ENCODE measurements at places on chromosomes 3 and 15. TPM values are rescaled to one million over a fixed set of nuclear protein-coding genes. Genes with fewer than 3 reads are reported as not detected.

GRCh38 chr3:59608356-59608755, 558.5 kb upstream of the CFAP20DC start:
- no peaks in the 10 kb centered on the region for H3K4me1 ChIP-seq
- DNase-seq, result no peak
- H3K36me3 ChIP-seq, result no peaks in the 10 kb centered on the region
- no peaks in the 10 kb centered on the region for H3K27me3 ChIP-seq
- H3K4me3 ChIP-seq, result no peak overlapping the region

DNA sequence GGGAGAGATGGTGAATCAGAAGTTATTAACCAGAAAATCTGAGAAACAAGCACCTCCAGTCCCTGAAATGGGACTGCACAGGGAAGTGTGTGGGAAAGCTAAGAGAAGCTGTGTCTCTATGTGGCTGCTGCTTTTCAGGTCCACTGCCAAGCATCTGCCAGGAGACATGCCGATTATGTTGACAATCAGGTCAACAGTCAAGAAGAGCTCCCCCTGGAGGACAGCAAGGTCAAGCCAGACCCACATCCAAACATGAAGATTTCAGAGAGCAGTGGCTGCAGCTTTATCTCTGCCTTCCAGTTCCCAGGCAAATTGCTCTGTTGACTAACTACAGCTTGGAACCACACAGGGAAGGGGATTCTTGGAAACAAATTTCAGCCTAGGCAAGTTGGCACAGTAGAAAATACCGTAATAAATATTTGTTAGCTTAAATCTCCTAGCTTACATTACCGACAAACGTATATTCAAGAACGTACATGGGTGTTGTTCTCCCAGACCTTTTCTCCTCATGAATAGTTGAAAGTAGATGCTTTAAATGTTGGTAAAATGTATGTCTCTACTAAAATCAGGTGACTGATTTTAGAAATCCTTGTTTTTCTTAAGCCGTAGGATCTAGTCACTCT, 394.5 kb upstream of the RARB start:
- H3K27me3 ChIP-seq, result peaks cover 3% of the 10 kb centered on the region
- H3K4me1 ChIP-seq, result no peaks in the 10 kb centered on the region
- H3K4me3 ChIP-seq, result no peak overlapping the region
- no peaks in the 10 kb centered on the region for H3K36me3 ChIP-seq
- no peak overlapping the region for H3K27ac ChIP-seq

GRCh38 chr15:46365572-46365971, 730.7 kb downstream of the SQOR start:
- H3K4me1 ChIP-seq, result no peaks in the 10 kb centered on the region
- DNase-seq, result peak; percentile 17
- no peak overlapping the region for H3K27ac ChIP-seq
- no peak overlapping the region for H3K4me3 ChIP-seq
- H3K36me3 ChIP-seq, result no peaks in the 10 kb centered on the region

DNA sequence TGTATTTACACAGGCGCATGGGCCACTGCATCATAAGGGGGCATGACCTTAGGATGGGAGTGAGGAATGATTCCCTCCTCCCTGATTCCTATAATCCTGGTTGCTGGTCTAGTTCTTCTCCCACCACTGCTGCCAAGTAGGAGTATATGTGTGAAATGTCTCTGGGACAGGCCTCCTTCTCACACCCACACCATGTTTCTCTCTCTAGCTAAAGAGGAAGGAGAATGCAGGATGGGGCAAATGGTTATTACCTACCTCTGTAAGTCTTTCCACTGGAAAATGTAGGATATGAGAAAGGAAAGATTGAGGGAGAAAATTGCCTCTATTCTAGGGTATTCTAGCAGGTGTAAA, 159.2 kb downstream of the THSD4 start:
- no peak for DNase-seq
- no peaks in the 10 kb centered on the region for H3K36me3 ChIP-seq
- H3K27me3 ChIP-seq, result no peaks in the 10 kb centered on the region

GRCh38 chr3:149640976-149641728, 16.7 kb downstream of the WWTR1 start:
- H3K4me3 ChIP-seq, result no peak overlapping the region
- H3K27me3 ChIP-seq, result no peaks in the 10 kb centered on the region
- H3K36me3 ChIP-seq, result peaks cover 26% of the 10 kb centered on the region
- H3K27ac ChIP-seq, result no peak overlapping the region
- H3K4me1 ChIP-seq, result peaks cover 5% of the 10 kb centered on the region
- DNase-seq, result no peak

DNA sequence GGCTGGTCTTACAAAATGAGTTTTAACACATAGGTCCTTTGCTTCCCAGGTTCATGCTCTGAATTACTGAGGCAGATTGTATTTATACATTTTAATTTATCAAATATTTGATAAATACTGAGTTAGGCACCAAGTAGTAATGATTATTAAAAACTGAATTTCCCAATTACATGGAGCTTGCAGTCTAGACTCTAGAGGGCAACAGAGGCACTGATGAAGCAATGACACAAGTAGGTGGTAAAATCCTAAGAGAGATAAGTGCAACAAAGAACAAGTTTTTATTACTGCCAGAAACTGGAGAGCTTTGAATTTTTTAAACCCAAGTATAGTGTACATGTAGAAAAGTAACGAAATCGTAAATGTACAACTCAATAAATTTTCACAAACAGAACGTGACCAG, 406.2 kb upstream of the RARB start:
- H3K27ac ChIP-seq, result no peak overlapping the region
- no peaks in the 10 kb centered on the region for H3K27me3 ChIP-seq
- H3K4me1 ChIP-seq, result no peaks in the 10 kb centered on the region
- no peak for DNase-seq
- H3K36me3 ChIP-seq, result no peaks in the 10 kb centered on the region
- H3K4me3 ChIP-seq, result no peak overlapping the region

DNA sequence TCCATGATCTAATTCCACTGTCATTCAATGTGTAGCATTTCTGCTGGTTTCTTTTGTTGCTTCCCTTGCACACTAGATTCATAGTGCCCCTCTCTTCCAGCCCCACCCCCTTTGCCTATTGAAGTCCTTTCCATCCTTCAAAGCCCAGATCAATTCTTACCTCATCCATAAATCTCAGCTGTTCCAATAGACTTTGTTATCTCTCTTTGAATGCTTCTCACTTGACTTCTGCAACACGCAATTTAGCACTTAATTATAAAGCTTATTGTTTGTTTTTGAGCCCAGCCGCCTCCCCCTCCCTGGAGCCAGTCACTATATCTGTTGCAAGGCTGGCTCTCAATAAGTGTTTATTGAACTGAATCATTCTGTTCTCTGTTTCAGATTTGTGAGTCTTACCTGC, 174.6 kb upstream of the TBL1XR1 start:
- H3K27me3 ChIP-seq, result no peaks in the 10 kb centered on the region
- H3K4me1 ChIP-seq, result peaks cover 2% of the 10 kb centered on the region
- no peaks in the 10 kb centered on the region for H3K36me3 ChIP-seq
- no peak overlapping the region for H3K27ac ChIP-seq

DNA sequence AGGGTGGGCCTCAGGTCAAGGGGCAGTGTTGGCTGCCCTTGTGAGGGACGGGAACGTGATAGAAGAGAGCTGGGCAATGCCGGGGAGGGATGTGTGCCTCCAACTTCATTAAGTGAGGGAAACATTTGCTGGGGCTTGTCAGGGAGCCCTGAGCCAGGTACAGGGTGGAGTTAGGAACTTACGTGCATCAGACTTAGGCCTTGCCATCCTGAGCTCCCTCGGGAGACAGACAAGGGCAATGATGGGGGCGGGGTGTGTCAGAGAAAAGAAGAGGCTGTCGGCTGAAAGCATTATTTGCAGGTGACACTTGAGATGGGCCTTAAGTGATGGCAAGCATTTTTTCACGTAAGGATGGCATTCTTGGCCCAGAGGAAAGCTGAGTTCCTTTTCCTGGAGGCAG, 1.6 kb downstream of the FAM131A start:
- H3K36me3 ChIP-seq, result peaks cover 12% of the 10 kb centered on the region
- DNase-seq, result no peak
- peaks cover 7% of the 10 kb centered on the region for H3K4me1 ChIP-seq

GRCh38 chr3:190690246-190690645, 172.2 kb downstream of the GMNC start:
- H3K4me3 ChIP-seq, result no peak overlapping the region
- H3K36me3 ChIP-seq, result no peaks in the 10 kb centered on the region
- H3K27ac ChIP-seq, result no peak overlapping the region

- peaks cover 13% of the 10 kb centered on the region for H3K36me3 ChIP-seq
- H3K27ac ChIP-seq, result no peak overlapping the region
- no peaks in the 10 kb centered on the region for H3K27me3 ChIP-seq
- no peaks in the 10 kb centered on the region for H3K4me1 ChIP-seq
Measured at GRCh38 chr15:68208636-68209240, 3.6 kb upstream of the CALML4 start.

DNA sequence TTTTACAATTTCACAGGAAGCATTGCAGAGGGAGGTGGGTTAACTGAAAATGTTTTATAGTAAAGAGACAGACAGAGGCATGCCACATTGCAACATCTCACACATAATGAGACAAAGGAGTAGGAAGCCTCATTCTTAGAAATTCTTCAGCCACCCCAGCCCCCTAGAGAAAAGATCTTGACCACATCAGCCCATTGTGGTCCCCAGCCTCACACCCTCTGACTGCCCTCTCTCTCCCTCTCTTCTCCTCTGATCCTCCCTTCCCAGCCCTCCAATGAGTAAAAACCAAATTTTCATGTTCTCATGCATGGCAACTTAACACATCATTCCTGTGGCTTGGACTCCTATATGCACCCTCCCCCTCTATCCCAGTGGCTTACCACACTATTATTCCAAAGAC, 174.1 kb downstream of the UACA start:
- H3K36me3 ChIP-seq, result no peaks in the 10 kb centered on the region
- no peak overlapping the region for H3K27ac ChIP-seq
- no peak overlapping the region for H3K4me3 ChIP-seq
- no peaks in the 10 kb centered on the region for H3K4me1 ChIP-seq
- DNase-seq, result no peak

DNA sequence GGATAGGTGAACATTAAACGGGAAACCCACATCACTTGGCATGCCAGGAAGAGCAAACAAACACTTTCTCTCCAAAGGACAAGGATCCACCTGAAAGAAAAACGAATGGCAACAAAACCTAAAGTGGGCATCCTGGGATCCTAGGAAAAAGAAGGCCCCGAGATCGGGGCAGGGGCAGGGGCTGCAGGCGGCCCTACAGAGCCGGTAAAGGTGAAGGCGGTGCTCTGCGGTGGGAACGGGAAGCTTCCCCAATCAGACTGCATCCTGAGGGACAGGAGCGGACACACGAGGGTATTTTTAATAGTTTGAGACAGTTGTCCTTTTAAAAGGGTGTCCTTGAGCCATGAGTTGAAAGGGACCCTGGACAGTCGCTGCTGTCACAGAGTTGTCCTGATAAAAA, 24.9 kb upstream of the GABRA5 start:
- H3K27ac ChIP-seq, result no peak overlapping the region
- H3K36me3 ChIP-seq, result no peaks in the 10 kb centered on the region
- no peaks in the 10 kb centered on the region for H3K4me1 ChIP-seq
- no peaks in the 10 kb centered on the region for H3K27me3 ChIP-seq
- no peak for DNase-seq

GRCh38 chr3:1269808-1270207, 177.0 kb downstream of the CNTN6 start:
- H3K27me3 ChIP-seq, result no peaks in the 10 kb centered on the region
- H3K36me3 ChIP-seq, result no peaks in the 10 kb centered on the region
- no peak overlapping the region for H3K4me3 ChIP-seq
- no peaks in the 10 kb centered on the region for H3K4me1 ChIP-seq
- no peak for DNase-seq
- no peak overlapping the region for H3K27ac ChIP-seq

GRCh38 chr3:66200786-66201185, 20.0 kb upstream of the SLC25A26 start:
- H3K36me3 ChIP-seq, result no peaks in the 10 kb centered on the region
- no peaks in the 10 kb centered on the region for H3K27me3 ChIP-seq
- no peak overlapping the region for H3K27ac ChIP-seq
- peaks cover 8% of the 10 kb centered on the region for H3K4me1 ChIP-seq
- no peak overlapping the region for H3K4me3 ChIP-seq

GRCh38 chr3:48233542-48233941, 7.4 kb upstream of the ZNF589 start:
- no peaks in the 10 kb centered on the region for H3K4me1 ChIP-seq
- H3K4me3 ChIP-seq, result no peak overlapping the region

TRPM1 gene
- not detected for total RNA-seq

SRGAP3 gene
- total RNA-seq, result not detected

SERINC4 gene
- total RNA-seq, result not detected

NRG4 gene
- total RNA-seq, result 1.0 TPM

STX19 gene
- total RNA-seq, result not detected

GXYLT2 gene
- total RNA-seq, result 7.0 TPM

DLEC1 gene
- total RNA-seq, result not detected

ITGA11 gene
- not detected for total RNA-seq

ITIH4 gene
- total RNA-seq, result 0.71 TPM

Data from SJCRH30 (cell line).